ENCODE measurements at places on chromosomes 5 and 9. TPM values are rescaled to one million over a fixed set of nuclear protein-coding genes. Genes with fewer than 3 reads are reported as not detected.
A peak's percentile ranks its signal among the peaks of the same experiment; 100 is the strongest.

GRCh38 chr5:135053278-135053677 is 19.2 kb upstream of the PITX1 start:
- H3K27ac ChIP-seq, result no peak overlapping the region
- no peak overlapping the region for H3K4me3 ChIP-seq
- no peak for DNase-seq
- H3K4me1 ChIP-seq, result no peaks in the 10 kb centered on the region
- no peaks in the 10 kb centered on the region for H3K36me3 ChIP-seq
- no peaks in the 10 kb centered on the region for H3K27me3 ChIP-seq

GRCh38 chr9:20477940-20478620 is 144.2 kb downstream of the MLLT3 start:
- H3K4me1 ChIP-seq, result no peaks in the 10 kb centered on the region
- H3K4me3 ChIP-seq, result no peak overlapping the region
- no peak for DNase-seq
- H3K27me3 ChIP-seq, result no peaks in the 10 kb centered on the region
- no peaks in the 10 kb centered on the region for H3K36me3 ChIP-seq

- no peaks in the 10 kb centered on the region for H3K36me3 ChIP-seq
- DNase-seq, result peak; percentile 85
- no peak overlapping the region for H3K27ac ChIP-seq
- no peak overlapping the region for H3K4me3 ChIP-seq
- H3K27me3 ChIP-seq, result no peaks in the 10 kb centered on the region
These were observed 21.7 kb upstream of the NANS start for GRCh38 chr9:98034593-98035546.

DNA sequence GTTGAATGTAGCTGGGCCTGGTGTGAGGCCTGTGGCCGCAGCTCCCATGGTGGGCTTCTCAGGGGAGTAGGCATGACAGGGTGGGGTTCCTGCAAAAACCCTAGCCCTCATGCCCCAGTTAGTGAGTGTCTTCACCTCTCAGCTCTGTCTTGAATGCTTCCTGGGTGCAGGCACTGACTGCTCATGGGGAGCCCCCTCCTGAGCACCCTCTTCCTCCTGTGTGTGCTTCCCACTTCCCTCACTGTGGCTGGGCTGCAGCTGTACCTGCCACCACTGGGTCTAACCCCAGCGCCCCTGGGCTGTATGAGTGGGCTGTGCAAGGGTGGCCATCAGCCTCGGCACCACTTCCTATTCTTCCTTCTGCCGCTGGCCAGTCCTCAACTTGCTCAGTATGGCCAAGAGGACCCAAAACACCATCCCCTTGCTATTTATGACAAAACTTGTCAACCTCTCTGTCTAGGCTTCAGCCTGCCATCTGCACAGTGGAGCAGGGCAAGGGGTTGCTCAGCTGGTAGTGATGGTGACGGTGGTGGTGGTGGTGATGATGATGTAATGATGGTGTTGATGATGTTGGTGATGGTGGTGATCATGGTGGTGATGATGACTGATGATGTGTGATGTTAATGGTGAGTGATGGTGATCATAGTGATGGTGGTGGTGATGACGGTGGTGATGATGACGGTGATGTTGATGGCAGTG is 67.5 kb downstream of the RXRA start:
- DNase-seq, result no peak
- H3K27ac ChIP-seq, result no peak overlapping the region
- no peaks in the 10 kb centered on the region for H3K27me3 ChIP-seq
- H3K4me3 ChIP-seq, result no peak overlapping the region

- no peaks in the 10 kb centered on the region for H3K27me3 ChIP-seq
- DNase-seq, result no peak
- H3K36me3 ChIP-seq, result no peaks in the 10 kb centered on the region
- H3K4me3 ChIP-seq, result no peak overlapping the region
- no peaks in the 10 kb centered on the region for H3K4me1 ChIP-seq
These were observed 418.0 kb downstream of the SPATA31D1 start for GRCh38 chr9:82406456-82407085.

DNA sequence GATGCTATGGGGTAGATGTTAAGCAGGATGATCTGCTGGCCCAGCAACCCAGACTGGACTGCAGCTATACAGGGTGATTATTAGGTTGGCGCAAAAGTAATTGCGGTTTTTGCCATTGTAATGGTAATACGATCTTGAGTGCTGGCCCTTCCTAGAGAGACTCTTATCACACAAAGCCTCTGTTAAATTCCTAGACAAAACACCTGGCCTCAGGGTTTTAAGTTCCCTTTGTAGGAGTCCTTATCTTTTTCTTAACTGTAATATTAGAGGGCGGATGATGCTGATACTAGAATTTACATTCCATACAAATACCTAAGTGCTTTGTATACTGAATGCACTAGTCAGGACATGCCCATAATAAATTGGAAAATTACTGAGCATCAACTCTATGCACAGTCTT is 222.2 kb downstream of the NDUFS4 start:
- no peak overlapping the region for H3K27ac ChIP-seq
- no peak for DNase-seq

KIF4B gene
- not detected for total RNA-seq

PCDHAC2 gene
- 0.78 TPM for total RNA-seq

RPS23 gene
- total RNA-seq, result 1,823 TPM
